ENCODE measurements at places on chromosomes 16 and 17.
A peak's percentile ranks its signal among the peaks of the same experiment; 100 is the strongest.

DNA sequence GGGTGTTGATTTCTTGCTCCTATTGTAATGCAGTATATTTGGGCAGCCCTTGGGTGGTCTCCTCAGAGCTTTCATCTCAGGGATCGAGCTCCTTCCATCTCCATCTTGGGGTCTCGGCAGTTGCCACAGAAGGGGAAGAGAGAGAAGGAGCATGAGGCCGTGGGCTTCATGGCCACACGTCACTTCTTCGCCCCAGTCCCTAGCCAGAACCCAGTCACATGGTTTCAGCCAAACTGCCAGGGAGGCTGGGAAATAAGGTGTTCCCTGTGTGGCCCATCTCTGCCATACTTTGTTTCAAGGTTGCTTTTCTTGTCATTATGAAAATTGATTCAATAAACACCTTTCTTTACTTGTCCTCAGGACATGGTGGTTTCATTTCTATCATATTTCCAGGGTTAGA, 68.4 kb upstream of the NKD1 start:
- DNase-seq: no peak

GRCh38 chr16:85454171-85454872, 158.8 kb upstream of the GSE1 start:
- DNase-seq: no peak

- no peak for DNase-seq
Observed at GRCh38 chr16:84041881-84042280, 714 bp downstream of the SLC38A8 start.

DNA sequence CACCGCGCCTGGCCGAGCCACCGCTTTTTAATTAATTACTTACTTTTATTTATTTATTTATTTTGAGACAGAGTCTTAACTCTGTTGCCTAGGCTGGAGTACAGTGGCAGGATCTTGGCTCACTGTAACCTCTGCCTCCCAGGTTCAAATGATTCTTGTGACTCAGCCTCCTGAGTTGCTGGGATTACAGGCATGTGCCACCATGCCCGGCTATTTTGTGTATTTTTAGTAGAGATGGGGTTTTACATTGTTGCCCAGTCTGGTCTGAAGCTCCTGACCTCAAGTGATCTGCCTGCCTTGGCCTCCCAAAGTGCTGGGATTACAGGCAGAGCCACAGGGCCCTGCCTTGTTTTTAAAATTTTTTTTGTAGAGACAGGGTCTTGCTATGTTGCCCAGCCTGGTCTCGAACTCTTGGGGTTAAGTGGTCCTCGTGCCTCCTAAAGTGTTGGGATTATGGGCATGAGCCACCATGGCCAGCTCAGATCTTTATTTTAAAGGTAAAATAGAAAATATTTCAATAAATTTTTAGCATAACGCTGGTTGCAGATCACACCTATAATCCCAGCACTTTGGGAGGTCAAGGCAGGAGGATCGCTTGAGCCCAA, 18.3 kb upstream of the NUDT16L1 start:
- DNase-seq: no peak

DNA sequence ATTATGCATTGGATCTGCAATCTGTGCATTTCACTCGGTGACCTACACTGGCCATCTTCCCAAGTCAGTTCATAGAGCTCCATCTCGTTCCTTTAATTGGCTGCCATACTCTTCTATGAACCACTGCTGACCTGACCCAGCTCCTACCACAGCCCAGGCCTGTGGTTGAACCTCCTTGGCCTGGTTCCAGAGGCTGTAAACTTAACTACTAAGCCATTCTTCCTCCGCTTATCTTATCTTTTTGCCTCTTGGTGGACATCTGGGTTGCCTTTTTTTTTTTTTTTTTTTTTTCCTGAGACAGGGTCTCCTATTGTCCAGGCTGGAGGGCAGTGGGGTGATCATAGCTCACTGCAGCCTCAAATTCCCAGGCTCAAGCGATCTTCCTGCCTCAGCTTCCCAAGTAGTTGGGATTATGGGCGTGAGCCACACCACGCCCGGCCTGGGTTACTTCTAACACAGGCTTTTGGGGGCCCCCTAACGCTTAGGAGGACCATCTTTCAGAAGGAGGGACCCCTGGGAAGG, 18.3 kb downstream of the COQ7 start:
- no peak for DNase-seq

- no peak for DNase-seq
Observed at GRCh38 chr16:68252383-68252782, 7.2 kb downstream of the PLA2G15 start.

DNA sequence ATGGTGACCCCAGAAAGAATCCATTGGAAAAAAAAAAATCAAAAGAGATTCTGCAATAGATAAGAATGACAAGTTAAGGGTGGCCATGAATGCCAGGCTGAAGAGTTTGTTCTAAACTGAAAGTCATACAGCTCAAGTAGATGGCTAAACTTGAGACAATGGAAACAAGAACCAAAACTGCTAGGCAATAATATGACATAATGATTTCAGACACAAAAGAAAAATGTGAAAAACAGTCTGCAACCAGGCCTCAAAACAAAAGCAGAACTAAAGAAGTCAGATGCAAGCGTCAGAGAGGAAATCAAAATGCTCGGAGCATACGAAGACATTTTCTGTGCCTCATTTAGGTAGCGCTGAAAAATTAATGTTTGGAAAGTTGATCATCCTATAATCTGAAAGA, 54.4 kb upstream of the YPEL2 start:
- DNase-seq: no peak

DNA sequence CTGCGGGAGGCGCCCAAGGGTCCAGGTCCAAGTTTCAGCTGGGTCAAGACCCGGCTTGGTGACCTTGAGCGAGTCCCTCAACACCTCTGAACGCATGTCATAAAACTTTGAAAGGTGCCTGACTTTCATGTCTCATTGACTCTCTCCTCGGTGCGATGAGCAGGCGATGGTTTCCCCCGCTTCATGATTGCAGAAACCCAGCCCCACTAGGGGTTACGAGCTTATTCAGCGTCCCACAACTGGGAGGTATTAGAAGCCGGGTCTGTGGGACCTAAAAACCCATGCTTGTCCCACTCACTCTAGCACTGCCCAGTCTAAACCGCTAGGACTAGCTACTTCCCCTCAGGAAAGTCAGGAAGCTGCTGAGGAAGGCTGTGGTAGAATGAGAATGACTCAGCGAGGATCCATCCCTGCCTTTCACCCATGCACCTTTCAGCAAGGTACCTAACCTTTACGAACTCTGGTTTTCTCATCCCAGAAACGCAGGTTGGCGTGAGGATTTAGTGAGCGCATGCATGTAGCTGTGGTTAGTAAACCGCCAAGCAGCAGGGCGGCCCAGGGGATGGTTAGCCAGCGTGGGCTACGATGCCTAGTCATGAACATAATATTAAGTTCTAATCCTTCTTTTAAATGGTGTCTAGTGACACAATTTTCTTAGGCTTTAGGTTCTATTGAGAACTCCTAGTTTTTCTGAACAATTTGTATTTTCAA, 26.2 kb upstream of the RFFL start:
- DNase-seq: no peak

DNA sequence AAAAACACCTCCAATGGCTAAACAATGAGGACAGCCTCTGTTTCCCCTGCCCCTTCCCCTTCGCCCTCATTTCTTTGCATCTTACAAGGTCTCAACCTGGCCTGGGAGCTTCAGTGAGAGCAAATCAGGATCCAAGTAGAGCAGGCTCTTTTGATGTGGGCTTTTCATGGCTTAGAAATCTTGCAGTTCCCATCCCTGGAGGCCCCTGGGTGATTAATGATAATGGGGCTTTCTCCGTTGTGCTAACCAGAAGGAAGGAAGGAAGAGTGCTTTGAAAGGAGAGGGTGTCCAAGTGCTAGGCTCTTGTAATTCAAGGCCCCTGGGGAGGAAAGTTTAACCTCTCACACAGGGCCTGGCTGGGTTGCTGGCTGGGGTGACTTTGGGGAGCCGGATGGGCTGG, 18.5 kb upstream of the IRX3 start:
- no peak for DNase-seq

- DNase-seq: no peak
Observed at GRCh38 chr17:67148352-67148751, 96.6 kb downstream of the HELZ start.

DNA sequence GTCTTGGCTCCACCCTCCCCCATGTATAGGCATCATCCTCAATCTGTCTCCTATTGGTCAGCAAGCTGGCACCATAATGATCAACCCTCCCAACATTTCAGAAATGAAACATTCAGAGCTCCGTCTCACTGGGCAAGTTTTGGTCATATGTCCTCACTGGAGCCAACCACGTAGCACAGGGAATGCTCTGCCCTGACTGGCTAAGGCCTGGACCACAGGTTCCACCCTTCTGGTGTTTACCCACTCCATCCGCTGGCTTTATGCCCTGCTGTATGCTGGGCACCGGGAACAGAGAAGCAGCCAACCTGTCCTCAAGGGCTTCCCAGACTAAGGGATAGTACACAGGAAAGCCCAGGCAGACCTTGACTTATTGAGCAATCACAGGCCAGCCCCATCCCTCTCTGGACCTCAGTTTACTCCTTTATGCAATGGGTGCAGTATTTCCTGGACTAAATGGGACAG, 20.5 kb downstream of the MYO15A start:
- DNase-seq: no peak

DNA sequence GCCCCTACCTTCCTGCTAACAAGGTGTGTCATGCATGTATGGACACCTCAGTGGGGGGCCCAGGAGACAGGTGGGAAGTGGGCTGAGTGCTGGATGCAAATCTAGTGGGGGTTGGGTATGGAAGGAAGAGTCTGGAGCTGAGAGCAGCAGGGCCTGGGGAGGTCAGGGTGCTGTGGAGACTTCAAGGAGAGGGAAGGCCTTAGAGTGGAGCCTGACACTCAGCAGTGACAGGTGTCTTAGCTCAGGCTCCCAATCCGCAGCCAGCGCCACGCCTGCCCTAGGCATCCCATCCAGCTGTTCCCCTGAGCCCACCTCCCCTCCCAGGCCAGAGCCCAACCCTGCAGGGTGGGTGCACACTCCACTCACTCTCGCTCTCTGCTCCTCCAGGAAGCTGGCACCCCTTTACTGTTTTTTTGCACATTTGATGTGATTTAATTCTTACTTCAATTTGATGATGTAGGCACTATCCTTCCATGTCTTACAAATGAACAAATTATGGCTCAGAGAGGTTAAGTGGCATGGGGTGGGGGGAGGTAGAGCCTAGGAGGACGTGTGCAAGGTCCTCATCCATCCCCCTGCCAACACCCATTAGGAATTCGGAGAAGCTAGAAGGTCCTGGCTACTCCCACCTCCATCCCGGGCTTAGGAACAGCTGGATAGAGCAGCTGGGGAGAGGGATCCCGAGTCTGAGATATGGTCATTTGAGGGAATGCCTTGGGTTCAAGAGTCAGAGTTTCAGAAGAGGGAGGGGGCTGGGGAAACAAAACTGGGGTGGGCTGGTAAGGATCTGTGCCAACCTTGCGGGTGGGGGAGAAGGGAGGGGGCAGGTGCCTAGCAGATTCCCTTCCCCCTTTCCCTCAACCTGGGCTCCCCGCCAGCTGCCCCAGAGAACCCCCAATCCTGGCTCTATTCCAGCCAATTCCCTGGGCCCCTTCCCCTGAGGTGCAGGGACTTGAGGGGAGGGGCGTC, 2.1 kb downstream of the FAM171A2 start:
- no peak for DNase-seq

GRCh38 chr16:76176153-76176552, 101.0 kb upstream of the CNTNAP4 start:
- DNase-seq: no peak

- no peak for DNase-seq
Observed at GRCh38 chr16:24764916-24765315, 35.5 kb downstream of the TNRC6A start.

DNA sequence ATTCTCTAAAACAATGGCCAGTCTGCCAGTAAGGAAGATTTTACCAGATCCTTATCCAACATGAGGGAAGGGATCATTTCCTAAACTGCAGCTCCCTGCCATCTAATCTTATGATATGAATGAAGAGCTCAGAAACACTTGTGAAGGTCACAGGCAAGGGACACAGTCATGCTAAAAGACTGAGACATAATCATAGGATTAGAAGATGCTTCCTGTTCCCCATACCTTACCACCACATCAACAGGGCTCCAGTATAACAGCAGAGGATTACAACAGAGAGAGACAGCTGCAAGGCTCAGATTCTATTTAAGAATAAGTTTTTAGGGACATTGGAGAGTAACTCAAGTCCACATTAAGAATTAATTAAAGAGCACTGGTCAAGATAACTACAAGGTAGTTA, 93.3 kb downstream of the BRIP1 start:
- DNase-seq: no peak

GRCh38 chr17:57999496-58000017, 7.5 kb downstream of the SRSF1 start:
- DNase-seq: no peak

- DNase-seq: no peak
Observed at GRCh38 chr17:62627904-62628633, 599 bp downstream of the MRC2 start.

DNA sequence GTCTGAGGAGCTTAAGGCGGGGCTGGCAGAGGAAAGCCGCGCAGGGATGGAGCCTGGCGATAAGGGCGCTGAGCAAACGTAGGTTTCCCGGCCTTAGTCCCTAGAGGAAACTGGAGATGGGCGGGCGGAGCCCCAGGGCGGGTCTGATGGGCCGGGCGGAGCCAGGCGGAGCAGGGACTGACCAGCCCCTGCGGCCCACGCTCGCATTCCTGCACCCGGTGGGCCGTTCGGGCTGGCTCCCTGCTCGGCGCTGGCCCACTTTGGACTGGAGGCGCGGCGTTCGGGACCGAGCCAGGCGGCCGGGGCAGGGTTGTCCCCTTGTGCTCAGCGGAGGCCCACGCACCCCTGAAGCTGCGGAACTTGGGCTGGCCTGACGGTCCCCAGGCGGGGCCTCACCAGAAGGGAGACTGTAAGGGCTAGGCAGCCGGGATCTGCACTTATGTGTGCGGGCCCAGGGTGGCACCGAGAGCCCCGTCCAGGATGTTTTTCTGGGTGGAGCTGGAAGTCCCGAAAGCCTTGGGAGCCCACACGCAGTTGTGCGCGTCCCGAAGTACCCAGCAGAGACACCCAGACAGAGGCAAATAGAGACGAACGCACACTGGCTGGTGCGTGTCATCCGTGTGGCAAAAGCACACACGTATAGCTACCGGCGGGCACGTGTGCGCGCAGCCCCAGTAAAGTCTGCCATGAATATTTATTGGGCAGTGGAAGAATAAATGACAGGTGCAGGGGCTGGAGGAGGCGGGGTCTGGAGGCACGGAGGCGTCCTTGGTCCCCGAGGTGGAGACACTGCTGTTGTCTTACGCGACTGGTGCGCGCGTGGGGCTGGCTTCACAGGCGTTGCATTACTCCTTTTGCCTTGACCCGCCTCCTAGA, 1.4 kb downstream of the PYDC1 start:
- no peak for DNase-seq

GRCh38 chr16:89722392-89723278, 1.3 kb downstream of the ZNF276 start:
- DNase-seq: peak; percentile 77
